T follicular helper cell (primary cell): ENCODE measurements at places on chromosomes 16 and 17.

- no peak for DNase-seq
Observed at GRCh38 chr17:31391496-31391949, at the start of gene RAB11FIP4. Gene RAB11FIP4 (plus strand): TSS chr17:31391675. CDS start chr17:31391853, 178 bp downstream.

GRCh38 chr17:75036643-75037268 lies 10.0 kb downstream of the ATP5PD start:
- peak; percentile 97 for DNase-seq

DNA sequence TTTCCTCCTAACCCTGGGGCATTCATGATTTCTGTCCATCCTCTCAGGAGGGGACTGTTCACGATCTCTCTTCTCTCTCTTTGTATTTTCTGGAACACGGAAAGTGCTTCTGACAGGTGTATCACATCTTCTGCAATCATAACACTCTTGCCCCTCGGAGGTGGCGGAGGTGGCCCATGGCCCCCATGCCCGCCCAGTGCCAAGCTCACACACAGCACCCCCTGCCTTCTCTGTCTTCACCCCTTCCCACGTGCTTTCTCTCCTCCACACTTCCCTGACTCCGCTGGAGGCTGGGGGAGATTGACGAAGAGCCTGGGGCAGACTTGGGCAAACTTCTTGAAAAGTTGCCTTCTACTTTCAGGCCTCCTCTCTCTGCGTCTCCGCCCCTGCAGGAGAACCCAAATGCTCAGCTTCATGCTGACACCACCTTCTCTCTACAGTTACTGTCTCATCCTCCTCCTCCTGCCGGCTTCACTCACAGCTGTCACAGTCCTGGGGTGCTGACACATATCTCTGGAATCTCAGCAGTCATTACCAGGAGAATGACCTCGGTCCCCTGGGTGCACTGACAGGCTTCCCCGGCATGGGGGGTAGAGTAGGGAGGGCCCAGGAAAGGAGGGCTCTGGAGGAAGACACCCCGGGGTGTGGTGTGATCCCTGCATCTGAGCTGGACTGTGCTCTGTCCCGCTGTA lies 127.1 kb downstream of the ENGASE start:
- no peak for DNase-seq

DNA sequence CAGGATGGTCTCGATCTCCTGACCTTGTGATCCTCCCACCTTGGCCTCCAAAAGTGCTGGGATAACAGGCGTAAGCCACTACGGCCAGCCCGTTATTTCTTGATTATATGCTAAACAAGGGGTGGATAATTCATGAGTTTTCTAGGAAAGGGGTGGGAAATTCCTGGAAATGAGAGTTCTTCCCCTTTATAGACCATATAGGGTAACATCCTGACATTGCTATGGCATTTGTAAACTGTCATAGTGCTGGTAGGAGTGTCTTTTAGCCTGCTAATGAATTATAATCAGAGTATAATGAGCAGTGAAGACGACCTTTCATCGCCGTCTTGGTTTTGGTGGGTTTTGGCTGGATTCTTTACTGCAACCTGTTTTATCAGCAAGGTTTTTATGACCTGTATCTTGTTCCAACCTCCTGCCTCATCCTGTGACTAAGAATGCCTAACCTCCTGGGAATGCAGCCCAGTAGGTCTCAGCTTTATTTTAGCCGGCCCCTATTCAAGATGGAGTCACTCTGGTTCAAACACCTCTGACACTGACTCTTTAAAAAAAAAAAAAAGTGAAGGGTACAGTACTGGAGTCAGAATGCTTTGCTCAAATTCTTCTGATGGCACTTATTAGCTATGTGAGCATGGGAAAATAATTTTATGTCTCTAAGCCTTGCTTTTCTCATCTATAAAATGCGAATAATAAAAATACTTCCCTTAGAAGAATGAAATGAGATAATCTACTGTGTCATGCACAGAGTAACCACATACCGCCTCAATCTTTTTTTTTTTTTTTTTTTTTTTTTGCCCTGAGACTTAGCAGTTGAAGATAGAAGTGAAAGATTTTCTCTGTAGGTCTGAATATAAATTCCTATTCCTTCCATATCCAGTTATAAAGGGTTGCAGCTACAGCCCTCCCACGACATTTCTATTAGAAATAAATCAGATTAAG lies 5.1 kb upstream of the CALCOCO2 start:
- no peak for DNase-seq

- DNase-seq, result no peak
Observed at GRCh38 chr16:81678326-81679095, 100.6 kb upstream of the PLCG2 start.
